Inflammatory macrophage treated with lipopolysaccharide for 4 hours (primary cell): ENCODE measurements at places on chromosomes 5 and 9.

GRCh38 chr5:2385818-2386217, 365.7 kb downstream of the IRX2 start:
- no peak for DNase-seq

DNA sequence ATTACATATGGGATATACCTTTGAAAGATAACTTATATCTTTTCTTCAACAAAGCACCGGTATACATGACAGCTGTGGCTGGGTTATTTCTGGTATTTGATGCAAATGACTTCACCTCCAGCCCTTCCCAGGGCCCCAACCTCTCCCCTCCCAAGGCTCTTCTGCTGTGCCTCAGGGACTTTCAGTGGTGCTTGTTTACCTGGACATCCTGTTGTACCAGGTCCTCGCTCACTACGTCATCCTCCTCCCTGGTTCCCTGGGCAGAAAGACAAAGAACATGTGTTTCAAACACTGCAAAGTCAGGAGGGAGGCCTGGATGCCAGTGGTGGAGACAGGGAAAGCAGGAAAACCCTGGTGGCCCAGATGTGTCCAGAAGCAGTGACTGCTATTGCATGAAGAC, 23.4 kb downstream of the ANXA6 start:
- DNase-seq = no peak

DNA sequence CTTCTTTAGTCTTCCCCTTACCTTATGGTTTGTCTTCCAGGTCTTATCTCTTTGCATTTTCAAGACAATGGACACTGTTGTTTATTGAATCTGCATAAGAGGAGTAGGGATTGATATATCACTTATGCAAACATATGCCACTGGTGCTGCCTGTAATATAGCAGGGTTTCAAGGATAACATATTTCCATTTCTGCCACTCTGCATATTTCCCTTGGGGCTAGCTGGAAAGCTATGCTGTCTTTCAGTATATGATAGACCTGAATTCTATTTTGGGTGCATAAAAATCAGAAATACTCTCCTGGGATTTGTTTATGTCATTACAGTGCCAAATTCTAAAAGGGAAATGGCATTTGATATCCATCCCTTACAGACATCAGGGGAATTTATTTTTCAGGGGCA, 400.2 kb downstream of the TLR4 start:
- DNase-seq = no peak

DNA sequence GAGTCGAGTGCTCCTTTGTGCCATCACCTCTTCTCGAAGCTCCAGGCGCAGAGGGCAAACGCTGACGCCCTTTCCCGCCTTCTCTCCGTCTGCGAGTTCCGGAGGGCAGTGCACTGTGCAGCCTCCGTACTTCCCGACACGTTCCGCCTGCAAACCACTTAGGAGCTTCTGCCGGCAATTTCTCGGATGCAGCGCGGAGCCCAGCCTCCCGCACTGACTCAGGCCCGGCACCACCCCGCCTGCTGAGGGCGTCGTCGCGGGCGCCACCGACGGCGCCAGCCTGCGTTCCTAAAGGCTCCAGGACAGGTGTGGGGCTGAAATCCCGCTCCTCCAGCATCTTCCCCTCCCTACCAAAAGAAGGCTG, 9.3 kb upstream of the TRIM36 start:
- no peak for DNase-seq

DNA sequence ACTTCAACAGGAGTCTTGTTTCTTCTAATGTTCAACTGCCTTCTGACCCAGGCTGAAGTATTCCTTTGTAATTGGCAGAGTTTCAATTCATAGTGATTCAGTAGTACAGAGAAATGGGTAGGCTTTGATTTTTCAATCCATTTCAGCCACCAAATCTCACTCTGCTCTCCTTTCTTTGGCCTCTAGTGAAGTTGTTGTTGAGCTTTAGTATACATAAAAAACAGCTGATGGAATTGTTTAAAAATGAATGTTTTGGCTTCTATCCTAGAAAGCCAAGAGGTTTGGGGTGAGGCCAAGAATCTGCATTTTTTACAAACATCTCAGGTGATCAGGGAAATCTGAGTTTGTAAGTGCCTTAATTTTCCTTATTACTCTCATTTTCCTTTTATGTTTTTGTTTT, 182.9 kb upstream of the MAP1B start:
- DNase-seq = no peak

DNA sequence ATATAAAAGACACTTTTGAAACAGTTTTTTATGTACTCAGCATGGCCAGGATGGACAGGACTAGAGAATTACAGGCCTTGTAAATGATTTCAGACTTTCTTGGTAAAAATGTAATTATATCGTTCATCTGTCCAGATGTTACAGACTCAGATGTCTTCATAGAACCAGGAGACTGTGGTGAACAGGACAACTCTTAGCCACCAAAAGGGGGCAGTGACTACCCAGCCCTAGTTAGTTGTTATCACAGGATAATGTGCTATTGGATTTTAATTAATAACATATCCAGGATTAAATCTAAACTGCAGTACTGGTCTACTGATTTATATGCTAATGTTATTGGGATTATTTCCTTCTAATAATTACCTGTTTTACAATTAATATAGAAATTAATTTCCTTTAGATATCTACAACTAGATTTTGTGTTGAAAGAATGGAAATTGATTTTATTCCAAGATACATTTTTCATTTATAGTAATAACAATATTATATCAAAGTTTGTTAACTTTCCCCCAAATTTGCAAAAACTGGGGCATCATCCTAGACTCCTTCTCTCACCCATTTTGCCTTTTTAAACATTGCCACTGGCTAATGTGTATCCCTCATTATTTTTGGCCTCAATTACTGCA, 99.4 kb downstream of the MTREX start:
- peak; percentile 28 for DNase-seq

DNA sequence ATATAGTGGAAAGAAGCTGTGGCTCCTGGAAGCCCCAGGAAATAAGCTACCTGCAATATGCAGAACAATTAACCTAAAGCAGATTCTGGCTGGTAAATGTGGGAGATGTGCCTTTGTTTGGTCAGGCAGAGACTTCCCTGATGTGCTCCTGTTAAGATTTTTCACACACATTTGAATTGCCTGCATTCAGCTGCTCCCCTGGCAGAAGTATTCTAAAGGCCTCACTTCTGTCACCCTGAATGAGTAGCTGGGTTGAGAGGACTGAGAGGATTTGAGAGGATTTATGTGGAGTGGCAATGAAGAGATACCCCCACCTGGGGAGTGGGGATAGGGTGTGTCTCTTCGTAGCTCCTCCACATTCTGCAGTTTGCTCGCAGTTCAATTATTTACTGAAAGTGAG, 130.5 kb downstream of the ST8SIA4 start:
- DNase-seq = no peak

- no peak for DNase-seq
Measured at GRCh38 chr5:95880081-95880926, 57.8 kb upstream of the GLRX start.

GRCh38 chr5:115626445-115626823, 598 bp upstream of the TMED7 start:
- DNase-seq = no peak

DNA sequence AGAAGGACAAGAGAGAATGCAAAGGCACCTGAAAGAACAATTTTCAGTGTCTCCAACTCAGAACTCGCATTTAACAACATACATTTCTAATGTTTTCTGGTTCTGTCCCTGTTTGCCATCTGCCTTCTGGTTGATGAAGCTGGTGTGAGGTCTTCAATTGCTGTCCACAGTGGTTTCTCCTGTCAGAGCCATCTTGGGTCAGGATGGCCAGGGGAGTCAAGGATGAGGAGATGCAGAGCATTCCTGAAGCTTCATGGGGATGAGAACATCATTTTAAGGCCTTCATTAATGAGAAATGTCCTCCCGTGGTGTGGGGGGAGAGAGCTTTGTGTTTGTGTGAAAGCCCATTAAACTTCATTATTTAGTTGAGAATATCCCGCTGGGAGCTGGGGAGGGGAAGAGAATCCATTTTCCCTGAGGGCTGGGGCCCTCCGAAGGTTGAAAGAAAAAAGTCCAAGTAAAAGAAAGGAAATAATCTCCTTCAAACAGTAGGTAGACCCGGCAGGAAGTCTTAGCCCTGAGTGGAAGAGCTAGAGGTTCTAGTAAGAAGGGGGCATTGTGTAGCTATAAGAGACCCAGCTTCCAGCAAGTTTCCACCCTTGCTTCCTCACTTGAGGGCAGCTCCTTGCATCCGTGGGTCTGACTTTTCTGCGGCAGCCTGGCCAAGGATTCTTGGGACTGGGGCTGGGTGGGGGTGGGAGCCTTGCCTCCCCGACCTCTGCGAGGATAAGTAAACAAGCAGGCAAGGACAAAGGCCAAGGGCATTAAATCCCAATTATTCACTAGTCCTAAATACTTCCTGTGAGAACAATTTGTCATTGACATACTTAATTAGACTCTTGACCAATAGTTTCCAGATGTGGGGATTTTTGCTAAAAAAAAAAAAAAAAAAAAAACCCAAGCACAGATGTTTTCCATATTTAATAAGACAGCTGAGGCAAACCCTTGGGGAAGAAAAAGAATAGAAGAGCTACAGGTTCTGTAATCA, 119.2 kb downstream of the MSX2 start:
- DNase-seq = no peak

DNA sequence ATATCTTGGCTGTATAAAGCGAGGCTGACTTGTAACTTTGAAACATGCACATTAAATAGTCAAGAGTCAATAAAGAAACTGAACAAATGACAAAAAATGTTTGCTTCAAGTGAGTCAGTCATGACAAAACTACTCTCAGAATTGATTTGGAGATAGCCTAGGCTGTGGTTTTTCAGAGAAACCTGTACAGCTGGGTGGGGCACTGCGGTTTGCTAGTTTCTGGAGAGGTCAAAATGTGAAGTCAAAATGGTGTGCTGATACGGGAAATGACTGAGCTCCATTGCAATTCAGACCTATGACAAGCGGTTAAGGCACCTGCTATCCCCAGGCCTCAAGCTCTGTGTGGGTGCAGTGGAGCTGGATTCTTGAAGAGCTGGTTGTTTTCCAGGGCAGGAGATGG, 10.3 kb upstream of the CD180 start:
- DNase-seq = peak; percentile 76

DNA sequence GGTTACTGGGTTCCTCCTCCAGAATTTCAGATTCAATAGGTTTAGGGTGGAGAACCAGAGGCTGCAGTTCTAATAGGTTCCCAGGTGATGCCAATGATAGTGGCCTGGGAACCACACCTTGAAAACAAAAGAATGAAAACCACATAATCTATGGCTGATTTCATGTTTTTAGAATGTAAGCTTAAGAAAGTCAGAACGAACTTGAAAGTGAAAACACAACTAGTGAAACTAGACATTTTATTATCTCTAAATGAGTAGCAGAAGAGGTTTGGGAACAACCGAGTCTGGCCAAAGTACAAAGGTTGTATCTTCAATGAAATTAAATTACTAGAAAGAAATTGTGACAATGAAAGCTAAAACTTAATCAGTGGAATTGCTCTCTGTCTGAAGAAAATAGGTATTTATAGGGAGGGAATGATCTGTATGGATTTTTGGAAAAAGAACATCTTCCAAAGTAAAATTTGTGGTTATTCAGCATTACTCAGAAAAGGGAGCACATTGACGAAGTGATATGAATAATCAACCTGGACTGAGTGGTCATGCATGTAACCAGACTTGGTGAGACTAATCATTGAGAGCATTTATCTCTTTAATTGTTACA, 24.9 kb upstream of the CEP120 start:
- peak; percentile 25 for DNase-seq

- no peak for DNase-seq
Measured at GRCh38 chr9:70600506-70600905, 186.0 kb upstream of the KLF9 start.

DNA sequence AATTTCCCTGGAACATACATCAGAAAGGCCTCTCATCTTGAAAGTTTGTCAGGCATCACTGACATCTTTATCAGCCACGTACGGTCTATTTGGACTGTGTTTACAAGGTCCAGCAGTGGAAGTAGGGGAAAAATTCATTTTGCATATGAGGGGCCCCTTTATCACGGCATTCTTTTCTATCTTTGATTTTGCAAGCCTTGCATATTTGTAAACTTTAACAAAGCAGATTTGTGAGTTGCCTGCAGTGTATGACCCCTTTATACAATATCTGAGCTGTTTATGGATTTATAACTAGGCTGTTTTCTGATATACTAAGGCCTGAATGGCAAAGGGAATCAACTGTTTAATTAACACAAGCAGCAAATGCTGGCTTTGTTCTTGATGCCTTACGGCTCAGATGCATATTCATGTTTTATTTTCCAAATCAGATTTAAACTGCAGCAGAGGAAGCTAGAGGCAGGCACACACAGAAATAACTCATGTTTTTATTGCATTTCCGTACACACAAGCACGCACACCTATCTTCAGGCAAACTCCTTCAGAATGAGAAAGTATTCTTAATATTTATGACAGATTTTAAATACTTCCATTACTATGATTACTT, 61.1 kb downstream of the CD180 start:
- no peak for DNase-seq

GRCh38 chr5:891117-891836, 1.3 kb downstream of the BRD9 start:
- peak; percentile 13 for DNase-seq

GRCh38 chr5:155021842-155022241, 8.3 kb downstream of the KIF4B start:
- DNase-seq = no peak

- peak; percentile 40 for DNase-seq
Measured at GRCh38 chr5:95162231-95162992, 122.5 kb downstream of the MCTP1 start.

DNA sequence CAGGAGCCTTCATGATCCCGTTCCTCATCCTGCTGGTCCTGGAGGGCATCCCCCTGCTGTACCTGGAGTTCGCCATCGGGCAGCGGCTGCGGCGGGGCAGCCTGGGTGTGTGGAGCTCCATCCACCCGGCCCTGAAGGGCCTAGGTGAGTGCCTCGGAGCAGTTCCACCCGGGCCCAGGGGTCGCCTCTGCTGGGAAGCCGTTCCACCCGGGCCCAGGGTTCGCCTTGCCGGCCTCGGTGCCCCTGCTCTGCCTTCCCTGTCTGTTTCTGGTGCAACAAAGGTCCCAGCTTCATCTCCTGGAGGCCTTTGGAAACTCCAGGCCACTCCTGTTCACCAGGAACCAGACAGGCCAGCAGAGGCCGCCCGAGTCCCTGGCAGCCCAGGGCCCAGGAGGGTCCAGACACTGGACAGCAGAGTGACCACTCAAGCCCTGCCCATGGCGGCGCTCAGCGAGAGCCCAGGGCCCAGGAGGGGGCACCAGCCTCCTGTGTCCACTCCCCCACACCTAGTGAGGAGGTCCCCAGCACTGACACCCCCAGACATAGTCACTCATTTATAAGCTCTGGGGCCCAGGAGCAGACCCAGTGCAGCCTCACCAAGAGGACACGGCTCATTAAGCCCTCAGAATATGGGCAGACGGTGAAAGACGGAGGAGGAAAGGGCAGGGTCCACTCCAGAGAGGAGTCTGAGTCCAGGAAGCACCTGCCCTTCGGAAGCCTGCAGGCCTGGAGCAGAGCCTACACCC, 7.5 kb downstream of the SLC6A19 start:
- no peak for DNase-seq

GRCh38 chr5:111553868-111554267, 41.5 kb upstream of the STARD4 start:
- peak; percentile 73 for DNase-seq

DNA sequence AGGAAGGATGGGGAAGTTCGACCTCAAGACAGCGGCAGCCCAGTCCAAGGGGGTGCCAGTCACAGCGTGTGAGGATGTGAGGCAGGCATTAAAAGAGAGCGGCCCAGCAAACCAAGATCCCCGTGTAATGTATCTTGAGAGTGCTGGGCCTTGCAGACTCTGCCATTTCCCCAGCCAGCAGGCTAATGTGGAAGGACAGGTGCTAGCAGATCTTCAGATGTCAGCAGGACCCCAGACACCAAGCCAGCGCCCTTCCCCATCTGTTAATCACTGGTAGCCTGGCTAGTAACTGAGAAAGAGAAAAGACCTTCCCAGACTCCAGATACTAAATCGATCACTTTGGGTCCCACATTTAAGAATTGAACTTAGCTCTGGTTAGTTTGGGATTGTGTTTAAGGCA, 62.2 kb downstream of the NTRK2 start:
- no peak for DNase-seq
